ENCODE measurements at places on chromosomes 6 and 20.
A peak's percentile ranks its signal among the peaks of the same experiment; 100 is the strongest.

DNA sequence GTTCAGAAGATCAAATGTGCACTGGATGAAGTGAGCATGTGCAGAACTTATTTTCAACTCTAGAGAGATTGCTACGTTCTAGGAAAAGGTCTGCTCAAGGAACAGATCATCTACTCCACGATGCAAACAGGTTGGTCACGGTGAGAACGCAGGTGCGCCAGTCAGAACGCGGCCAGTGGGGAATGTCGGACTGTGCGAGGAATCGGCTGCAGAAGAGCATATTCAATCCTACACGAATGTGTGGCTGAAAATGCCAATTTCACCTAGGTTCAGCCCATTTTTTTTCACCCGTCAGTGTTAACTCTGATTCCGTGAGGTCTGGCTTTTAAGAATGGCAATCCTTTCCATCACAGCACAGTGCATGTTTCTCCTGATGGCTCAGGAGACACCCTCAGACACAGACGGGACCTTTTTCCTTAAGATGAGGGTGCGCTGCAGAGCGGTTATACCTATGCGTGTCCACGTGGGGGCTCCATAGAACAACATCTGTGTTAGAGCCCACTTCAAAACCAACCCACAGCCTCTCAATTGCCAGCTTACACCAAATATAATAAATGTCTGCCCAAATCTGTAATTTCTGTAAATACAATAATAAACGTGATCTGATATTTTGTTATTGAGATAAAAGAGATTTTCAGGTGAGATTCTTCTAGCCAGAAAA is 250.4 kb downstream of the FOXA2 start:
- peak; percentile 25 for DNase-seq

- no peak for DNase-seq
These were observed 270.8 kb downstream of the SMOC2 start for GRCh38 chr6:168711666-168712300.

GRCh38 chr6:143965503-143966171 is 42.4 kb downstream of the PLAGL1 start:
- DNase-seq = no peak

- DNase-seq = no peak
These were observed 149.3 kb downstream of the PTPRK start for GRCh38 chr6:128371136-128371535.

DNA sequence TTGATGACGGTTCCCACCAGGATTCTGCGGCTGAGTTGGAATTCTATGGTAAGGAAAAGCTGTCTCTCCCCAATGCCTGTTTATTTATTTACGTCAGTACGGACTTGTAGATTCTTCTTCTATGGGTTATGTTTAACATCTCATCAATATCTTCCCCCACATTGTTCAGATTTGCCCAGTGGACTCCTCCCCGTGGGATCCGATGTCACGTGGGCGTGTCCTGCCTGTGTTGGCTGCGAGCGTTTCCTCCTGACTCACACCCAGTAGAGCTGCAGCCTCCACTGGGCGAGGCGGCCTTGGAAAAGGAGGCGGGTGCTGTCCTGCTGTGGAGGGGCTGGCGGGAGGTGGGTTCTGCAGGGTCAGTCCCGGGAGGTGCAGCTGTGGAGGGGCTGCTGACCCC is 46.8 kb upstream of the SLCO4A1 start:
- DNase-seq = peak; percentile 27

DNA sequence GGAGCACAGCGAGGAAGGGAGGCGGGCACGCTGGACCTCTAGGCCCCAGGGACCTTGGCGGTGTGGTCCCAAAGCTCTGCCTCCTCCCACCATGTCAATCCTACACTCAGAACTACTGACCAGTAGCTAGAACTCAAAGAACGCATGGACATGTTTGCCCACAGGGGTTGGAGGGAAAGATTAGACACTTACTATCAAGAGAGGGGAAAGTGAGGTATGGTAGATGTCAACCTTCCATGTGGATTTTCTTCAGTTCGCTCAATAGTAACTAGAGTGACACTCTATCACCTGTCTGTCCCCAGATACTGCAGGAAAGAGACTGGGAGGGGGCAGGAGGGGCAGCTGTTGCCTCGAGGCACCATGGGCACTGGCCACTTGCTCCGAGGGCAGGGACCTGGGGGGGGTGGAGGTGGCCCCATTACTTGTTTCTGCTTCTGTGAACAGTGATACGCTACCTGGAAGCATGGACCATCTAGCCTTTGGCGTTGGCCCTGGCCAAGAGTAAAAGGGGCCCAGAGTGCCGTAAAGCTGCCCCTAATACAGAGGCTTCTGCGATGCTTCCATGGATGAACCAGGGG is 912 bp upstream of the DIDO1 start:
- no peak for DNase-seq

- no peak for DNase-seq
These were observed 6.5 kb downstream of the CEP162 start for GRCh38 chr6:84220809-84221409.

DNA sequence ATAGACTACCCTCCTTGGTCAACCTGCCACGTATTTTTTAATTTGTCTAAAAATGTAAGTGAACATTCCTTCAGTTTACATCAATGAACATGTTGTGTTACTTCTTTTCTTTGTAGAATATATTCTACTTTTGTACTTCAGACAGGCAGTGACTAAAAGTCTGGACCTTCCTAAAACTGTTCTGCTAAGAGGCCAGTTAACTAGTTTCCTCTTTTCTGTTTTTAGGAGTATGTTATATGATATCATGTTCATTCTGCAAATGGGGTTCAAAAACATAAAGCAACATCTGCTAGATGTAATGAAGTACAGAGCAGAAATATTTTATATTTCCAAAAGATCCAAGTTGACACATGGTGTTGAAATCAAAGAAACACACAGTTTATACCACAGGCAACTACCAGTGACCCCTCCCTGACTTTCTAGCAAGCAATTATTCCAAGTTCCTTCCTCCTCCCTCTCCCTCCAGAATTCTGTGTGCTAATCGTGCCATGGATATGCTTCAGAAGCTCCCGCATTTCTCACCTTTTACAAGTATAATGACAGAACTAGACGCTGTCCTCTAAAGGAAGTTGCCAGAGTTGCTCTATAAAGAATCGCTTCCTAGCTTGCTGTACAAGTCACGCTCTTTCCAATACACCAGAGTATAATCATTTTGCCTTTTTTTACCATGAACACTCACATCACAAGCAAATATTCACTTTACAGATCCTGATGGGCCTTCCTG is 64.7 kb downstream of the ARHGAP18 start:
- no peak for DNase-seq

- peak; percentile 85 for DNase-seq
These were observed 4.1 kb upstream of the ZNF512B start for GRCh38 chr20:63973636-63974401.

DNA sequence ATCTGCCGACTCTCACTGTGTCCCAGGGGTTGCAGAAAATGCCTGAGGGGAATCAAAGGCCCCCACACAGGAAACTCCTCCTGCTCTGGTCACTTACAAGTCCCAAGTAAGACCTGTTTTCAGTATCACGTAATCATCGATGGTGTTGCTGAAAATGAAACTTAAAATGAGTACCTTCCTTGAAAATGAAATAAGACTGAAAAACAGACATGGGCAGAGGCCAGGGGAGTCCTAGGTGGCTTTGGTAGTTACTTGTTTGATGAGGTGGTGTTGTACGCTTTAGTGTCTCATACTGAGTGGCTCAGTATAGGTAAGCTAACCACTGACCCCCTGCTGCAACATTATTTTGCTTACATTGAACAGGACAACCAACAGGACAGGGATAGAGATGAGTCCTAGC is 43.0 kb upstream of the SYNCRIP start:
- no peak for DNase-seq

- no peak for DNase-seq
These were observed 90.5 kb downstream of the SOD2 start for GRCh38 chr6:159602431-159603041.

- DNase-seq = no peak
These were observed 217.0 kb downstream of the TBX18 start for GRCh38 chr6:84547341-84547801.

GRCh38 chr20:34575271-34575670 is 16.8 kb downstream of the MAP1LC3A start:
- DNase-seq = no peak

DNA sequence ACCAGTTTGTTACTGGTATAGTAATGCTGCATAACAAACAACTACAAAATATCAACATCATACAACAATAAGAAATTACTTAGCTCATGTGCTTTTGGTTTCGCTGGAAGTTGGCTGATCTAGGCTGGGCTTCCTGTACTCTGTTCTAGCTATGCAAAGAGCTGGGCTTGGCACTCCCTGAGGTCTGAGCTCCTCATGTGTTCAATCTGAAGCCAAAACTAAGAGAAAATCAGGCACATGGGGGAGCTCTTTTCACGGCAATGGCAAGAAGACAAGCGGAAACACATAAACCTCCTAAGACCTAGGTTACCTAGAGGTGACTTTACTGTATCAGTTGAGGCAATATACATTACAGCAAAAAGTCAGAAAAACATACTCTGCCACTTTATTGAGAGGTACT is 574.2 kb downstream of the KHDRBS2 start:
- DNase-seq = no peak

- DNase-seq = no peak
These were observed 49.6 kb upstream of the PTPRK start for GRCh38 chr6:128569732-128570679.

- no peak for DNase-seq
These were observed 2.3 kb downstream of the KLHDC3 start for GRCh38 chr6:43016176-43016942.

DNA sequence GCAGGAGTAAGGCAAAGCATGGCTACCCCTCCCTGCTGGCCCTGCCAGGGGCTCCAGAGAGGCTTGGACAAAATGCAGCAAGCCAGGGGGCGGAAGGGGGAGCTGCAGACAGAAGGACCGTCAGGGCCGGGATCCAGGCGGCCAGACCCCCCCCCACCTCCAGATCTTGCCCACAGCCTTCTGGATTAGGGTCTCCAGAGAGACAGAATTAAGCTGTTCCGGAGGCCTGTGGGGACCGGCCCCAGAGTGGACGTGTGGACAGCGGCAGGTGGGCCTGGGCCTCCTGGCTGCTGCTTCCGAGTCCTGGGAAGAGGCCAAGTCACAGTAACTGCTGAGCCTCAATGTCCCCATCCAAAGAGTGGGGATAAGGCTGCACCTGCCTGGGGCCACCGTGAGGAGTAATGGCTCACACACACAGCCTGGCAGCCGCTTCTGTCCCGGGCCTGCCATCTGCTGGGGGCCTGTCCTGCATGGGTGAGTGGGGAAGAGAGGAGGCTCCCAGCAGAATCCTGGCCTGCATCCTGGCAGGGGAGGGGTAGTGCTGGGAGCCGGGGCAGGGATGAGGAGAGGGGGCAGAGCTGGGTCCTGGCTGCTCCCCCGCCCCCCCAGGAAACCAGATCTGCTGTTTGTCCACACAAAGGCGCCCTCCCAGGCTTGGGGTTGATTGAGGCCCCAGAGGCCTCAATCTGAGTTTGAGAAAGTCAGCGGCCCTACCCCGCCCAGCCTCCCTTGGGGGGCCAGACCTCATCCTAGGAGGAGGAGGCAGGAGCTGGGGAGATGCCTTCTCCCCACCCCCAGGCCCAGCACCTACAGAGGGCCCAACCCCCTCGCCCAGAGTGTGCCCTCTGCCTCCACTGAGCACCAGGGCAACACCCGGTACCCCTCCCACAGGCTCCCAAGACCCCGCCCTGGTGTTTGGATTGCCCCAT is 3.9 kb downstream of the LAMA5 start:
- DNase-seq = no peak

- DNase-seq = no peak
These were observed 841.6 kb upstream of the GJE1 start for GRCh38 chr6:141290941-141291721.

- DNase-seq = no peak
These were observed 92.6 kb downstream of the COL19A1 start for GRCh38 chr6:69958978-69959377.

- no peak for DNase-seq
These were observed 748.9 kb upstream of the ADGRB3 start for GRCh38 chr6:67886036-67886707.

DNA sequence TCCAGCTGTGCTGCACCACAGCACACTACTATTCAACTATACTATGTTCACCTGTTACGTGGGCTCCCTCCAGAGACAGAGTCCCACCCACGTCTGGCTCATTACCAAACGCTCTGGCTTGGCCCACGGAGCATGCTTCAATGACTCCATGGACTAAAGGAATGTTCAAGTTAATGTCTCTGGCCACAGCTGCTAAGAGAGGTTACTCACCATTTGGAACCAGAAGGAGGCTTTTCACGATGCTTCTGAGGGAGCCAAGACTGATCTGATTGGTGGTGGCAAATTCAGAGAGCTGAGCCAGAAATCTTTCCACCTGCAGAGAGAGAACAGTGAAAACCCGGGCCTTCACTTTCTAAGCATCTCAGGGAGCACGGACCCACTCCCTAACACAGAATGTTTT is 15.6 kb downstream of the COMMD7 start:
- no peak for DNase-seq

DNA sequence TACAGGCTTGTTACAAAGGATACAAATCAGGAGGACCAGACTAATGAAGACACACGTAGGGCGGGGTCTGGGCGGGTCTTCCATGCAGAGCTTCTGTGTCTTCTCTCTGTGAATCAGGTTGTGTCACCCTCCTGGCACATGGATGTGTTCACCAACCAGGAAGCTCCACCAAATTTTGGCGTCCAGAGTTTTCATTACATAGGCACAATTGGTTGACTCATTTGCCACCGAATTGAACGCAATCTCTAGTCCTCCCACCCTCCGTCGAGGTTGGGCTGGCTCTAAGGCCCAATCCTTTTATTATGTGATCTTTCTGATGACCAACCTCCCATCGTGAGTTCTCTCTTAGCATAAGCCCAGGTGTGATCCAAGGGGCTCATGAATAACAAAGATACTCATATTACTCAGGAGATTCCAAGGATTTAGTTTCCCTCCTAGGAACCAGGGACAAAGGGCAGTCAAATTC is 36.3 kb upstream of the DDR1 start:
- no peak for DNase-seq

GRCh38 chr20:20513720-20514119 is 145.8 kb downstream of the INSM1 start:
- no peak for DNase-seq

DNA sequence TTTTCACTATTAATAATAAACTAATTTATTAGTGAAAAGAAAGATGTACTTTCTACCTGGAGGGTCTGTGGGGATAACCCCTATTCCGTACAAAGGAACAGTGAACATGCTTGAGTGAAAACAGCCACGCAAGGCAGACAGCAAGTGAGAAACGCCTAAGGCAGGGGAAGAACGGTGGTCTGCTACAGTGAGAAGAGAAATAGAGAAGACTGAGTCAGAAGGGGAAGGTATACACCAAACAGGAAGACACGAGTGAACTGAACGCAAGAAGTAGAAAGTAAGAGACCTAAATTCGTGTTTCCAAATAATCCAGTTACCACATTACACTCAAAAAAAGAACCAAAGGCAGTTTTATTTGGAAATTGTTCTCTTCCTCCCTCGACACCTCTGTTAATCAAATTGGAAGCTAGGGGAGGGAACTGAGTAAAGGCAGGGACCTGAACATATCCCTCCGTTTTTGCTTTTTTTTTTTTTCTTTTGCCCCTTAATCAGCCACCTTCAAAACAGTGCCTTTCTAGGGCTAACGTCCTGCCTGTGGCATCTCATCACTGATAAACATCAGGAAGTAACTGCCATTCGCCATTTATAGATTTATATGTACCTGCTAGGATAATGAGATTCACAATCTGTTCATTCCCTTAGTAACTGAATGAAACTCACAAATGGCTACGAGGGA is 48.9 kb downstream of the ATXN1 start:
- no peak for DNase-seq

- DNase-seq = no peak
These were observed 97.6 kb downstream of the SCAF8 start for GRCh38 chr6:154830771-154831170.

GRCh38 chr6:96246563-96246962 is 230.8 kb downstream of the FUT9 start:
- DNase-seq = no peak

GRCh38 chr6:129608886-129609537 is 101.0 kb downstream of the ARHGAP18 start:
- no peak for DNase-seq

- DNase-seq = no peak
These were observed 25.4 kb upstream of the MRPS10 start for GRCh38 chr6:42243046-42243445.
